ENCODE measurements at places on chromosomes 12 and 14. TPM values are rescaled to one million over a fixed set of nuclear protein-coding genes. Genes with fewer than 3 reads are reported as not detected.

DNA sequence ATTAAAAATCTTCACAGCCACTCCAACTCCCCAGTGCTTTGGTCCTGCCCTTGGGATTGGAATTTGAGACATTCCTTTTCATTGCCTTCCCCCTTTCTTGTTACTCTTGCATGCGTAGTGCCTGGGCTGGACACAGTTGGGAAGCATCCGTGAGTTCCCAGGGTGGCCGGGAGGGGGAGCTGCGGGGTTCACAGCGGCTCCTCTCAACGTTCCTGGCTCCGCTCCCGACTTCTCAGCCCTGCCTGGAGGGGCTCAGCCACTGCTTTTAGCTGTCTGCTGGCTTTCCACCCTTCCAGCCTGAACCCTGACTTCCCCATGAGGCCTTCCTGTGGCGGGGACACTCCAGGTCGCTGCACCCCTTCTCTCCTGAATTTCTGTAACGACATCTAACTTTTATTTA lies 3.2 kb downstream of the TEX52 start:
- H3K4me3 ChIP-seq = no peak overlapping the region
- peak; percentile 74 for DNase-seq
- no peak overlapping the region for H3K27ac ChIP-seq
- H3K27me3 ChIP-seq = no peaks in the 10 kb centered on the region
- peaks cover 5% of the 10 kb centered on the region for H3K4me1 ChIP-seq

- H3K27me3 ChIP-seq = no peaks in the 10 kb centered on the region
- H3K27ac ChIP-seq = no peak overlapping the region
- no peaks in the 10 kb centered on the region for H3K4me1 ChIP-seq
- H3K36me3 ChIP-seq = peaks cover 16% of the 10 kb centered on the region
- peak; percentile 24 for DNase-seq
Observed at GRCh38 chr12:64480148-64480547, 28.2 kb downstream of the TBK1 start.

- H3K27me3 ChIP-seq = no peaks in the 10 kb centered on the region
- H3K27ac ChIP-seq = no peak overlapping the region
- peaks cover 10% of the 10 kb centered on the region for H3K36me3 ChIP-seq
- no peak overlapping the region for H3K4me3 ChIP-seq
Observed at GRCh38 chr12:123243671-123244262, 10.5 kb downstream of the MTRFR start.

- no peak overlapping the region for H3K4me3 ChIP-seq
- no peak for DNase-seq
- no peaks in the 10 kb centered on the region for H3K36me3 ChIP-seq
- H3K27me3 ChIP-seq = no peaks in the 10 kb centered on the region
- peaks cover 11% of the 10 kb centered on the region for H3K4me1 ChIP-seq
Observed at GRCh38 chr12:75558287-75558686, 46.9 kb upstream of the KRR1 start.

The FAM222A gene
- total RNA-seq = under 0.01 TPM

DNA sequence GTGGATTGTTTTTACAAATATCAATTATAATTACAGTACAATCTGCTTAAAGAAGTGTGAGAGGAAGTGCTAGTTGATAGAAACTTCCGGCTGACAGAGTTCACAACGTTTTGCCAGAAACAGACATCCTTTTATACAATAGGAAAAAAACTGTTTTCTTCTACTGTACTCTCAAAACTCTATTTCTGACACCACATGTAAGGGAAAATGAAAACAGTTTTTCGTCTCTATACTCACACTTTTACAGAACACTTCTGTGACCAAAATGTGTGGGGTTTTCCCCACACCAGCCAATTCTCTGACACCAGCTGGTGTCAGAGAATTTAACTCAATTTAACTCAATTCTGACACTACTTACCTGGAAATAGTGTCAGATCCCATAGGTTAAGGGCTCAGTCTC lies 24.2 kb upstream of the HIF1A start:
- H3K4me3 ChIP-seq = no peak overlapping the region
- no peak overlapping the region for H3K27ac ChIP-seq
- no peaks in the 10 kb centered on the region for H3K4me1 ChIP-seq

The POTEM gene
- not detected for total RNA-seq

DNA sequence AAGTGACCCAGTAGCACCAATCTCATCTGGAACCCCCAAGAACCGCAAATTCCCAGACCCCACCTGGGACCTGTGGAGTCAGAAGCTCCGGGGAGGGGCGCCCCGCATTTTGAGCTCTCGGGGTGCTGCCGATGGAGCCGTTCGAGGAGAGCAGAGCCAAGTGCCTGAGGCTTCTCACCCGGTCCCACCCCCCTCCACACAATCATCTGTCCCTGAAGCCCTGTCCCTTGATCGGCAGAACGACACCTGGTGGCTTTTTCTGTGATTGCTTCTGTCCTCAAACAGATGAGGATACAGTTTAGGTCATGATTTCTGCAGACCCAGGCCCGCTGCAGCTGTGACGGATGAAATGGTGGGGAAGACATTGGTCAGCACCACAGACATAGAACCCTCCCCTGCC lies 74.7 kb downstream of the NOC4L start:
- H3K36me3 ChIP-seq = no peaks in the 10 kb centered on the region
- no peaks in the 10 kb centered on the region for H3K27me3 ChIP-seq
- H3K4me1 ChIP-seq = no peaks in the 10 kb centered on the region
- H3K27ac ChIP-seq = no peak overlapping the region
- no peak overlapping the region for H3K4me3 ChIP-seq

DNA sequence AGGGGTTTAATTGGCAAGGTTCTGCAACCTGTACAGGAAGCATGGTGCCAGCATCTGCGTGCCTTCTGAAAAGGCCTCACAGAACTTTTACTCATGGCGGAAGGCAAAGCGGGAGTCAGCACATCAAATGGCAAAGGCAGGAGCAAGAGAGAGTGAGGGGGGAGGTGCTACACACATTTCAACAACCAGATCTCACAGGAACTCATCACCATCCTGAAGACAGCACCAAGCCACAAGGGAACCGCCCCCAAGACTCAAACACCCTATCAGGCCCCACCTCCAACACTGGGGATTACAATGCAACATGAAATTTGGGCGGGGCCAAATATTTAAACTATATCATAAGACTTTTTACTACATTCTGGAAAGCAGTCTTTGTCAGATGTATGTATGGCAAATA lies 38.0 kb upstream of the FKBP4 start:
- peaks cover 19% of the 10 kb centered on the region for H3K27me3 ChIP-seq
- no peak for DNase-seq
- H3K27ac ChIP-seq = no peak overlapping the region
- no peaks in the 10 kb centered on the region for H3K36me3 ChIP-seq
- no peak overlapping the region for H3K4me3 ChIP-seq
- H3K4me1 ChIP-seq = no peaks in the 10 kb centered on the region

The CCDC88C gene
- 0.18 TPM for total RNA-seq

GRCh38 chr12:29145372-29146170 lies 3.5 kb upstream of the FAR2 start:
- peaks cover 4% of the 10 kb centered on the region for H3K4me1 ChIP-seq
- H3K36me3 ChIP-seq = no peaks in the 10 kb centered on the region
- no peak for DNase-seq
- H3K27me3 ChIP-seq = peaks cover 6% of the 10 kb centered on the region
- no peak overlapping the region for H3K4me3 ChIP-seq
- H3K27ac ChIP-seq = no peak overlapping the region

- no peak overlapping the region for H3K4me3 ChIP-seq
- H3K4me1 ChIP-seq = 0 out of 2 replicates have a peak, but pooled peaks cover 1% of the 10 kb centered on the region
- H3K27ac ChIP-seq = no peak overlapping the region
- H3K36me3 ChIP-seq = no peaks in the 10 kb centered on the region
- peaks cover 10% of the 10 kb centered on the region for H3K27me3 ChIP-seq
Observed at GRCh38 chr14:51018521-51018920, 74.2 kb upstream of the PYGL start.

The NKX2-1 gene
- total RNA-seq = not detected

The SERPINA9 gene
- total RNA-seq = under 0.01 TPM

DNA sequence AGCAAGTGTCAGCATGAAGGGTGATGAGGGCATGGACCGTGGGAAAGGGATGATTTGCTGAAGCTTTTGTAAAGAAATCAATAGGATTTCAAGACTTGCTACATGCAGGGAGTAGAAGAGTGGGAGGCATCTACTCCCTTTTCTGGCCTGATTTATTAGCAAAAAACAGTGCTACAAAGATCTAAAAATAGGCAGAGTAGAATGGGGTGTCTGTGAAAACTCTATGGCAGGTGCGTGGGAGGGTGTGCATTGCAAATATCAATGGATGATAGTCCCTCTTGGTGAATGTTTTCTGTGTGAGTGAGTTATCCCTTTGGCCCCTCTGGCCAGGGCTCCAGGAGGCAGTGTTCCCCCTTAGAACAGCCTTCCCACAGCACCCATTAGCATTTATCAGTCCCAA lies 139.0 kb downstream of the SMOC1 start:
- peaks cover 6% of the 10 kb centered on the region for H3K36me3 ChIP-seq
- no peaks in the 10 kb centered on the region for H3K27me3 ChIP-seq
- no peak overlapping the region for H3K4me3 ChIP-seq
- H3K4me1 ChIP-seq = peaks cover 6% of the 10 kb centered on the region
- no peak overlapping the region for H3K27ac ChIP-seq

DNA sequence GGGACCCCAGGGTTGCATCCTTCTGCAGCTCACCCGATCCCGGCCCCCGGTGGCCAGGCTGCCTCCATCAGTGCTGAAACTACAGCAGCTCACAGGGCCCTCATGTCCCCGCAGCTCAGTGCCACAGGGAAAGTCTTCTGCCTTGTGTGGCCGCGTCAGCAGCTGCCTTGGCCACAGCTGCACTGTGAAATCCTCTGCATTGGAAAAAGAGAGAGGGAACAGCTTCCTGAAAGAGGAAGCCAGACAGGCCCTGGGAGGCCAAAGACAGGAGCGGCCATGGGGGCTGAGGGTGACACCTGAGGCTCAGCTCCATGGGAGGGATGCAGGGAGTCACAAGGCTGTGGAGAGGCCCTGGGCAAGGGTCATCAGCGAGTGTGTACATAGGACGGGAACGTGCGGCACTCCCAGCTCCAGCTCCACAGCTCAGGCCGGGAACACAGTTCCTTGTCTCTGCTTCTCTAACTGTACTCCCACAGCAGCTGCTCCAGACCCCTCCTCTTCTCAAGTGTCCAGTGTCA lies 32.7 kb downstream of the PARP2 start:
- no peak overlapping the region for H3K27ac ChIP-seq
- no peak overlapping the region for H3K4me3 ChIP-seq
- H3K36me3 ChIP-seq = peaks cover 77% of the 10 kb centered on the region
- no peaks in the 10 kb centered on the region for H3K27me3 ChIP-seq

- no peaks in the 10 kb centered on the region for H3K36me3 ChIP-seq
- peak; percentile 81 for DNase-seq
- H3K27ac ChIP-seq = no peak overlapping the region
- H3K27me3 ChIP-seq = no peaks in the 10 kb centered on the region
- no peak overlapping the region for H3K4me3 ChIP-seq
- peaks cover 8% of the 10 kb centered on the region for H3K4me1 ChIP-seq
Observed at GRCh38 chr14:100076606-100077005, 11.4 kb downstream of the EVL start.

GRCh38 chr12:42854826-42855225 lies 265.3 kb upstream of the PRICKLE1 start:
- no peak for DNase-seq
- H3K27ac ChIP-seq = no peak overlapping the region
- peaks cover 14% of the 10 kb centered on the region for H3K4me1 ChIP-seq
- H3K4me3 ChIP-seq = no peak overlapping the region
- H3K36me3 ChIP-seq = no peaks in the 10 kb centered on the region
- H3K27me3 ChIP-seq = no peaks in the 10 kb centered on the region

DNA sequence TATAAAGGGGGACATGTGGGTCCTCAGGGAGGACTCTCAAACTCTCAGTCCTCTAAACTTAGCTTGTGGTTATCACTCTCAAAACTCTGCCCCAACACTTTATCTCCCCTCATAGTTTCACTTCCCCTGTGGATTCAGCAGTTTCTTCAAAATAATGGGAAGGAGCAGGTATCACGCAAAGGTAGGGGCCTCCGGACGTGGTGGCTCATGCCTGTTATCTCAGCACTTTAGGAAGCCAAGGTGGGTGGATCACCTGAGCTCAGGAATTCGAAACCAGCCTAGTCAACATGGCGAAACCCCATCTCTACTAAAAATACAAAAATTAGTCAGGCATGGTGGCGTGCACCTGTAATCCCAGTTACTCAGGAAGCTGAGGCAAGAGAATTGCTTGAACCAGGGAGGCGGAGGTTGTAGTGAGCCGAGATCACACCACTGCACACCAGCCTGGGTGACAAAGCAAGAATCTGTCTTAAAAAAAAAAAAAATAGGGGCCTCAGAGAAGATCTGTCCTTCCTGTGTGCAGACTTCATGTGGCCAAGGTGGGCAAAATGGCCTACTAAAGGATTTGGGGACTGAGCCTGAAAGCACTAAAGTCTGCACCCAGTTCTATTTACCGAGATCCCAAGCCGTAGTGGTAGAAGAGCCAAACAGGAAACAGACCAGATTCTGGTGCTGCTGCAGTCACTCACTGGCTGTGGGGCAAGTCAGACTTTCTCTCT lies 6.4 kb downstream of the ITGB7 start:
- H3K4me1 ChIP-seq = peaks cover 1% of the 10 kb centered on the region
- peaks cover 2% of the 10 kb centered on the region for H3K27me3 ChIP-seq
- H3K4me3 ChIP-seq = no peak overlapping the region

DNA sequence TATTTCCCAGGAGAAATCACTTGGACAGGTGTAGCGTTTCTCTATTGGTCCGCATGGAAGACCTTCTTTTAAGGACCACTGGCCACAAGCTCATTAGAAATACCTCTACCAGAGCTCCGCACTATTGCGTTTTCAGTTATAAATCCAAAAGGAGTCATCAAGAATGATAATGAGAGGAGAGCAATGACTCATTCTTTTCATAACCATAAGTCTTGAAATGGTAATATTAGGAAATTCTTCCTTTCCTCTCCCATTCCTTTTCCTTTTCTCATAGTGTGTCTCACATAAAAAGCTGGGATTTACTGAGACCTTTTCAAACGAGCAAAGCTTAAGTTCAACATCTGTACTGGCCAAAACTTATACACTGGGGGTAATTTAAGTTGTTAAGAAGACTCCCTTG lies 215.7 kb downstream of the CPNE8 start:
- no peak overlapping the region for H3K27ac ChIP-seq
- no peak overlapping the region for H3K4me3 ChIP-seq
- no peaks in the 10 kb centered on the region for H3K36me3 ChIP-seq

DNA sequence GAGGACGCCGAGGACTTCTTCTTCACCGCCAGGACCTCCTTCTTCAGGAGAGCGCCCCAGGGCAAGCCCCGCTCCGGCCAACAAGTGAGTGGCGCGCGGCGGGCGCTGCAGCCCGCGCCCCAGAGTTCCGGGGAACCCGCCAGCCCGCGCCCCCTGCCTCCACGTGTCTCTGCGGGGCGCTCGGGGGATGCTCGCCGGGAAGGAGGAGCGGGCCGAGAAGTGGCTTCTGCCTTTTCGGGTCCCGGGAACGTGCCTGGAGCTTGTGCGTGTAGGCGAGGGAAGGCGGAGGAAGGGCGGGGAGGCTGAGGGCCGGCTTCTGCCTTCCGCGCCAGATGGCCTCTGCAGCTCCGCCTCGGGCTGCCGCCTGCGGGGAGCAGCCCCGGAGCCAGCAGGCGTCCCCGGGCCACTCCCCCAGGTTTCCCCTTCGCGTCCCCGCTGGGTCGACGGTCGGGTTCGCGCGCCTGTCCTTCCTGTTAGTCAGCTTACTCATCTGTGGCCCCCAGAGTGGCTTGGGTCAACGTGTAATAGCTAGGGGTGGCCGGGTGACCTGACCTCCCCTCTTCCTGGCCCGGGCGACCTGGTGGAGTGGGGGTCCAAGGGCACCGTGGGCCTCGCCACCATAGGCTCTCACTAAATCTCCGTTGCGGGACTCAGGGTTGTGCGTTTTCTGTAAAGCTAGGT lies 505 bp downstream of the RASSF3 start:
- DNase-seq = peak; percentile 50
- no peaks in the 10 kb centered on the region for H3K27me3 ChIP-seq
- peaks cover 2% of the 10 kb centered on the region for H3K4me1 ChIP-seq
- peak overlapping the region; percentile 85 for H3K27ac ChIP-seq
- H3K4me3 ChIP-seq = peak overlapping the region; percentile 84

The TMEM121 gene
- total RNA-seq = 3.9 TPM
